ENCODE measurements at places on chromosomes 3 and 15.

GRCh38 chr3:20576228-20576627 is 390.2 kb upstream of the SGO1 start:
- no peak for DNase-seq

DNA sequence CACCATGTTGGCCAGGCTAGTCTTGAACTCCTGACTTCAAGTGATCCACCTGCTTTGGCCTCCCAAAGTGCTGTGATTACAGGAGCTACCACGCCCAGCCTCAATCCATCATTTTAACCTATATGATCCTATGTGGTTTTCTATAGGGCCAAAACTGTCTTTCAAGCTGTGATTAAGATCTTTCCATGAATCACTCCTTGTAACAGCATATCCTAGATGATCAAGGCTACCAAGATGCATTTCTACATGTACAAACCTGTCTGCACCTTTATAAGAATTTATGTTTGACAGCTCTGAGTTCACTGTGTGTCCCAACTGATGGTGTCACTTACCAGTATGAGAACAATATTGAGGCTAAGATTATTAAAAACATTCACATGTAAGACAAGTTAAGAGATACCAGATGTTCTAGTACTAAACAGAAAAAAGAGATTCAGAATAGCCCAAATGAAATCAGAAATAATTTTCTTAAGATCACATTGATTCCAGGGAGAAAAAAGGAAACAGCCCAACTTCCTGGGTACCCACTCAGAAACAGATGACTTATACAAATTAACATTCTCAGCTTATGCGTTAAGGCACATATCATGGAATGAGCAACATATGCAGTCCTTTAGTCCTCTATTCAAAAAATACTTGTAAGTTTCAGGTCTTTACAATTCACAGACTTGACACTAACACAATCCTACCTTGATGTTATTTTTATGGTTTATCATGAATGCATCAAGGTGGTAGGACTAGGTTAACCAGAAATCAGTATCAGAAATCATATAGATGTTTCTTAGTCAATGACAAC is 24.8 kb upstream of the PPIB start:
- DNase-seq: no peak

DNA sequence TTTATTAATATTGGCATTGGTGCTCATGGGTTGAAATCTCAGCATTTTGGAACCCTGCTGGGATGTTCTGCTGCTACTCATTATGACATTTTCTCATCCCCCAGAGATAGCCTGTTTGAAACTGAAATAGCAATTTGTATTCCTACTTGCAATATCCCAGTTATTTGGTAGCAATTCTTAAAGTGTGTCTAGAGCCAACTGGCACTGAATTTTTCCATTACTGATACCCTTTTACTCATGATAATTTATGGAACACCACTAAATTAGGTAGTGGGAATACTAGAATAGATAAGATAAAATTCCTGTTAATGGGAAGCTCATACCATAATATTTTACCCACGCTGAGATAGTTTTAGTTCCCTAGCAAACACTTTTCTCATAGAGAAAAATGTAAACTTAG is 309.3 kb downstream of the SV2B start:
- DNase-seq: peak; percentile 28

DNA sequence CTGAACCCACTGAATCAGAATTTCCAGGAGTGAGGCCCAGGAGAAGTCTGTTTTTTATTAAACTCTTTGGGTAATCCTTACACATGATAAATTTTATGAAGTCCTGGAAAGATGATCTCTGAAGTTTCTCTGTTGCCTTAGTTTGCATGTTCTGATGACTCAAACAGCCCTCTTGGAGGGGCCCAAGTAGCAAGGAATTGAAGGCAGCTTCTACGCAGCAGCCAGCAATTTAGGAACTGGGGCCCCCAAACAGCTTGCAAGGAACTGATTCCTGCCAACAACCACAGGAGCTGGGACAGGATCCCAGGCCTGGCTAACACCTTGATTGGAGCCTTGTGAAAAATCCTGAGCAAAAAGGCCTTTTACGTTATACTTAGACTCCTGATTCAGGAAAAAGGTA is 5.4 kb upstream of the ACP3 start:
- no peak for DNase-seq

GRCh38 chr3:159919873-159920272 is 68.8 kb upstream of the IL12A start:
- no peak for DNase-seq

DNA sequence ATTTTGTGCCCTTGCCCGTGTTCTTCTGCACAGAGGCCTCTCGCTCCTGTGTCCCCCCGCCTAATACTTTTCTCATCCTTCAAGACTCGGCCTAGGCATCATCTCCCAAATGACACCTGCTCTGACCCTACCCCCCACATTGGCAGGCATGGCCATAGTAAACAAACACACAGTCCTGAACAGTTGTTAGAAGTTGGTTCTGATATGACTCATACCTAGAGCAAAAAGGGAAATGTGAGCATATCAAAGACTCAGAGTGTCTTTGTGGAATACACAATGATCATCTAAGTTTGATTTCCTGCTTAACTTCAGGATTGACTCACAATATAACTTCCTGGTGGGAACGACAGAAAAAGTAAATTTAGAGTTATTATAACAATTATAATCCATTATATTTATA is 120.5 kb downstream of the POLR2M start:
- DNase-seq: no peak

DNA sequence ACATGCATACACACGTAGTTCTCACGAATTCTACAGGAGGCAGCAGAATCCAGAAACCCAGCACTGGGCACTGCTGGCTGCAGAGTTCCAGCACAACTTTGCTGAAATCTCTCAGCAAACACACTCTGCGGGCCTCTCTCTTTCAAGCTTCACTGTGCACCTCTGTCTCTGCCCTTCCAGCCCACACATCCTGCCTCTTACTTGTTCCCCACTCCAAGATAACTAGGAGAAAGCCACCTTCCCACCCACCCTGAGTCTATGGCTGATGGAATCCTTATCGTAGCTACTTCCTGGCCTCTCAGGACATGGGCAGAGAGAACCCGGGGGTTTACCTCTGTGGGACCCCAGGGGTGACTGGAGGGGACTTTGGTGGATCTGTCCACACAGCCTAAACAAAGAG is 11.9 kb downstream of the ANP32A start:
- no peak for DNase-seq

DNA sequence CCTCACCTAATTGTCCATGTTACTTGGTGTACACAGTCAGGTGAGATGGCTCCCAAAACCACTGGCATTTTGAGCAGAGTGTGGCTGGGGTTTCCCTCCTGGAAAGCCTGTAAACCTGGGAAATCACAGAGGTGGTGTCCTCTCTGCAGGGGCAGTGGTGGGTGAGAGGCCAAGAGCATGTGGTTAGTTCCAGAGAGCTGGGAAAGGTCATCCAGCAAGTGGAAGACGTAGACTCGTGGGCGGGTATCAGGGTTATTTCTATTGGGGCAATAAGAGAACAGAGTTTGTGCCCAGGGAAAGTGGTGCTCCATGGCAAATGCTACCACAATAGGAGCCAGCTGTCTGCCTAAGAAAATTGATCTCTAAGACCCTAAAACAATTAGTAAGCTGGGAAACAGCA is 44.6 kb upstream of the LIMD1 start:
- DNase-seq: no peak

- no peak for DNase-seq
Observed at GRCh38 chr3:112407888-112408702, 75.1 kb downstream of the CD200 start.

Data from NCI-H69 (cell line).